ENCODE measurements at places on chromosomes 2 and 18. TPM values are rescaled to one million over a fixed set of nuclear protein-coding genes. Genes with fewer than 3 reads are reported as not detected.

XIRP2 gene
- total RNA-seq, result not detected

HOXD1 gene
- not detected for total RNA-seq

OSR1 gene
- 0.44 TPM for total RNA-seq

MYO5B gene
- total RNA-seq, result 2.7 TPM

PAX8 gene
- not detected for total RNA-seq

SIX3 gene
- 1.7 TPM for total RNA-seq

IL37 gene
- 1.00 TPM for total RNA-seq

CPO gene
- 2.4 TPM for total RNA-seq

RAPGEF4 gene
- total RNA-seq, result 0.69 TPM

TDRD15 gene
- total RNA-seq, result not detected

FSHR gene
- not detected for total RNA-seq

RAX gene
- total RNA-seq, result not detected

PFN4 gene
- total RNA-seq, result not detected

TBR1 gene
- total RNA-seq, result 0.37 TPM

CD226 gene
- total RNA-seq, result not detected

GCKR gene
- total RNA-seq, result 0.07 TPM

STON1 gene
- total RNA-seq, result 9.0 TPM

NMUR1 gene
- 0.22 TPM for total RNA-seq

EMILIN2 gene
- total RNA-seq, result 20.6 TPM

KIAA2012 gene
- not detected for total RNA-seq

MEP1B gene
- total RNA-seq, result not detected

PJVK gene
- 1.2 TPM for total RNA-seq

IHH gene
- 1.1 TPM for total RNA-seq

ALPG gene
- total RNA-seq, result 0.89 TPM

All from H7 (cell line).